ENCODE measurements at places on chromosomes 6 and 20. TPM values are rescaled to one million over a fixed set of nuclear protein-coding genes. Genes with fewer than 3 reads are reported as not detected.

- DNase-seq, result no peak
These were observed 343.5 kb downstream of the NRN1 start for GRCh38 chr6:5663259-5663658.

- DNase-seq, result no peak
These were observed 360.7 kb downstream of the NKAIN2 start for GRCh38 chr6:124164343-124164742.

GRCh38 chr20:36881331-36881730 is 5.4 kb downstream of the TLDC2 start:
- no peak for DNase-seq

DNA sequence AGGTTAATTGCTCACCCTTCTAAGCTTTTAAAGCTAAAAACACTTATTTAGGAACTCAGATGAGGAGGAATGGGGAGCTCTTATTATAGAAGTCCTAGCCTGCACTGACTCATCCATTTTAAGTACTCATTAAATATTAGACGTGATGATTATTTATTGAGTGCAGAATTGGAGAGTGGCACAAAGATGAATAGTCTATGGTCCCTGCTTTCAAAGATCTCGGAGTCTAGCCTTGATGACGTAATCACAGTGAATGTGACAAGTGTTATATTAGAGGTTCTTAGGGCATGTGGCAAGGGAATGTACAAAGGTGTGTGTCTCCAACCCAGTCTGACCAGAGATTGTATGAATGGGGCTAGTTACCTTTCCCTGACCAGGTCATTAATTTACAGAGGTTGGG is 68.7 kb upstream of the CD83 start:
- DNase-seq, result no peak

- DNase-seq, result no peak
These were observed 20.2 kb downstream of the KIF25 start for GRCh38 chr6:168017629-168018028.

DNA sequence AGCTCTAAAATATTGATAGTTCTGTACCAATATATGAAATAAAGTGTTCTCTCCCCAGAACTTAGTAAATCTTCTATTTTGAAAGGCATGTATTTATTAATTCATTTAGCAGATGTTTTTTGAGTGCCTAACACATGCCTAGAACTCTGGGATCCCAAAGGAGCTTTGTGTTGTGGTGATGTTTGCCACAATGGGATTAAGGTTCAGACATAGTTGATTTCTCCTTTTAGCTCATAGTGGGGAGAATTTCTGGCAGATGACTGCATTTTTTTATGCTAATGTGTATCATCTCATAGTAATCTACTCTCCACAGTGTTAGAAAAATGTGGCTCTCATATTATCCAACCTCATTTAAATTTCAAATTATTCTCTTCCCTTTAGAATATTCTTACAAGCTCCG is 21.7 kb downstream of the MYB start:
- peak; percentile 22 for DNase-seq

DNA sequence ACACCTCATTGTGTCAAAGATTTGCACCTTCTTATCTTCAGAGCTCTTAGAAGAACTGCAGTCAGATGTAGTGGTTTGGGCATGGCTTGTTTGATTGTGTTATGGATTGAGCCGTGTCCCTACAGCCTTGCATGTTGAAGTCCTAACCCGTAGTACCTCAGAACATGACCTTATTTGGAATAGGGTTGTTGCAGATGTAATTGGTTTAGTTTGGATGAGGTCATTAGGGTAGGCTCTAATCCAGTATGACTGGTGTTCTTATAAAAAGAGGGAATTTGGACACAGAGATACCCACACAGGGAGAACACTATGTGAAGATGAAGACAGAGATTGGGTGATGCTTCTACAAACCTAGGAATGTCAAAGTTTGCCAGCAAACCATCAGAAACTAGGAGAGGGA is 35.4 kb upstream of the PHACTR2 start:
- DNase-seq, result no peak

Gene SPTLC3
- polyA plus RNA-seq, result 3.5 TPM

GRCh38 chr6:16168858-16169257 is 40.0 kb downstream of the MYLIP start:
- DNase-seq, result peak; percentile 62

Gene SH3BGRL2
- polyA plus RNA-seq, result 34.4 TPM

Gene TBXT
- not detected for polyA plus RNA-seq

DNA sequence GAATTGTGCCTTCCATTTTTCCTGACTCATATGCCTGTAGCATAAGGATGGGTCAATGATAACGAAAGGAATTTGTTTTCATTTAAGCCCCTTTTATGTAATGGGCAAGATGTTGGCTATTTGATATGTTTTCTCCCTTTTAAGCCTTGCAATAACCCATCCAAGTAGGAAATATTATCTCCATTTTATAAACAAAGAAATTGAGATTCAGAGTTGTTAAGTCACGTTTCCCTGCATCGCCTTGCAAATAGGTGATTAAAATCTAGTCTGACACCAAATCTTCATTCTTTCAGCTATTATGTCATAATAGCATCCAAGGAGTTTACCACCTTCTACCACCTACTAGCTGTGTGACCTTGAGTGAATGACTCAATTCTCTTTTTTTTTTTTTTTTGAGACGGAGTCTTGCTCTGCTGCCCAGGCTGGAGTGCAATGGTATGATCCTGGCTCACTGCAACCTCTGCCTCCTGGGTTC is 7.0 kb downstream of the HNF4A start:
- no peak for DNase-seq

Gene FNDC1
- polyA plus RNA-seq, result 25.1 TPM

- DNase-seq, result no peak
These were observed 48.7 kb upstream of the EXOC2 start for GRCh38 chr6:741410-742339.

Gene BPIFB4
- polyA plus RNA-seq, result 0.24 TPM

Gene XKR7
- polyA plus RNA-seq, result 9.0 TPM

DNA sequence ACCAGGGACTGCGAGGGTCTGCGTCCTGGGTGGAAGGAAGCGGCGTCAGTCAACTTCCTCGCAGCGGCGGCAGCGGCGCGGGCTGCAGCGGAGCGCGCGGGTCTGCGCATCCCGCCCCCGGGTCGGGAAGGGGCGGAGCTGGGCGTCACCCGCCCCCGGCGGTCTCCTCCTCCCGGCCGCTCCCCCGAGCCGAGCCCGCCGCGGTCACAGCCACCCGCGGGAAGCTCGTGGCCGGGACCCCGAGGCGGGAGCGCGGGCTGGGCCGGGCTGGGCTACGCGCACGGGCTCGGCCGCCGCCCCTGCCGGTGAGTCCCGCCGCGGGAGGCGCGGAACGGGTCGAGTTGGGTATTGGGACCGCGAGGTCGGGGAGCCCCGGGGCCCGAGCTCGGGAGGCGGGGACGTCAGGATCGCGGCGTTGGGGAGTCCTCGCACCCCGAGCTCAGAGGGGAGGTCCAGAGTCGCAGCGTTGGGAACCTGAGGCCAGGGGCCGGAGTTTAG is at the start of gene PAQR8:
PAQR8 (plus strand) TSS at position 207 of the 498 bp plus-strand sequence. CDS start 41,063 bp downstream, outside the sequence.
- DNase-seq, result peak; percentile 44

GRCh38 chr6:127784468-127784867 is 116.4 kb downstream of the THEMIS start:
- DNase-seq, result no peak

Gene TPBG
- 29.0 TPM for polyA plus RNA-seq

DNA sequence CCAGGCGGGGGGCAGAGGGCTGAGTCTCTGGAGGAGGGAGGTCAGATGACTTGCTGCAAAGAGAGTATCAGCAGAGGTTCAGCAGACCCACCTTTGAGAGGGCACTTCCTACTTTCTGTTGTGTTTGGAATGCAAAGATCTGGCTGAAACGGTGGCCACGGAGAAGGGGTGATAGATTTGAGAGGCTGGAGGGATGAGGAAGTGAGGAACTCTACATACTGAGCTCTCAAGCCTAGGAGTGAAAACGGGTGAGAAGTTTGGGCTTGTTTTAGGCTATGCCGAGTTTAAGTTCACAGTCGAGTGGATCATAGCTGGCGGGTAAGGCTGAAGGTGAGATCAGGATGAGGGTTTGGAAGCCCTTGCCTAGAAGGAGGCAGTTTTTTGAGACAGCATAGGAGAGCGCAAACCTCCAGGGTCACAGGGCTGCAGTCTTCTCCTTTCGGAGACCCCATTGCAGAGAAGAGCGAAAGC is 477 bp upstream of the ITPA start:
- no peak for DNase-seq

Gene ECT2L
- 0.67 TPM for polyA plus RNA-seq

Gene MOXD1
- 11.4 TPM for polyA plus RNA-seq

DNA sequence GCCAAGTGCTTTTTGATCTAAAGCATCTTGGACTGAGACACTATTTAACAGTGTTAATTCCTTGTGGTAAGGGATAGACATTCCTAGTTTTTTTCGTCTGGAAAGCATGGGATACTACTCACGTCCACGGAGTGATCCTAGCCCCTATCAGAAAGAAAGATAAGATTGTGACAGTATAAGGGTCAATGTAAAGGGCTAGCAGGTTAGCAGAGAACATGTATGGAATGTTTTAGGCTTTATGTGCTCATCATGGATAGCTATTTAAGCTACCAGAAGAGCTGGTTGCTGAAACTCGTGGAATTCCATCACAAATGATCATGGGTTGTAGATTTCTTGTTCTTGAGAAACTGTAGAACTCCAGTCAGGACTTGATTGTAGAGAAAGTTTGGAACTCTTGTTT is 32.1 kb downstream of the CYB5R4 start:
- DNase-seq, result no peak

Gene ITPR3
- polyA plus RNA-seq, result 11.9 TPM

DNA sequence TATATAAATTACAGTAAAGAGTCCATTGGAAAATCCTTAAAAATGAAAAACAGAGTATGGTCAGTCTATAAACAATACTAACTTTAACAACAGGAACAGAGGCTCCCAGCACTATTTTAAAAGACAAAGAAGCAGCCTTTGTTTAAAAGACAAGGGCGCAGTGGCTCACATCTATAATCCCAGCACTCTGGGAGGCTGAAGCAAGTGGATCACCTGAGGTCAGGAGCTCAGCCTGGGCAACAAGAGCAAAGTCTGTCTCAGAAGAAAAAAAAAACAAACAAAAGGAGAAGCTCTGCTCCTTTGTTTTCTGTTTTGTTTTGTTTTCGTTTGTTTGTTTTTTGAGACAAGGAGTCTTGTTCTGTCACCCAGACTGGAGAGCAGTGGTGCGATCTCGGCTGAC is 89.4 kb downstream of the DTNBP1 start:
- DNase-seq, result no peak

GRCh38 chr6:64220801-64221200 is 585.2 kb downstream of the PHF3 start:
- no peak for DNase-seq

Gene BHLHE23
- polyA plus RNA-seq, result not detected

DNA sequence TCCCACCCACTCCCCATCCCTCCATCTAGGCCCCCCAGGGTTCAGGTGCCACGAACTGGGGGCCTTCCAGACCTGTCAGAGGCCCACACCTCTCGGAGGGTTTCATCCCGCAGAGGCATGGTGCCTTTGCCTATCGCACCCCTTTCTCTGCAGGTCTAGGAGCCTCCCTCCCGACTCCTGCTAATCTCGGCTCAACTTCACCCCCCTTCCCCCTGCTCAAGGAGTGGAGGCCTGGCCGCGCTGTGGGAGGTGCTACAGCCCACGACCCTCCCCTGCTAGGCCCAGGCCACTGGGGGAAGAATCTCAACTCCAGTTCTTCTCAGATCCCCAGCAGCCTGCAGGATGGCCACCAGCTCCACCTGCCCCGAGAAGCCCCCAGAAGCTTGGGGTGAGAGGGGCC is at the start of gene TULP1:
TULP1 (minus strand) TSS at position 157 of the 400 bp plus-strand sequence; CDS start at position 119, 38 bp downstream.
- DNase-seq, result no peak

Gene AIF1
- polyA plus RNA-seq, result 42.5 TPM

DNA sequence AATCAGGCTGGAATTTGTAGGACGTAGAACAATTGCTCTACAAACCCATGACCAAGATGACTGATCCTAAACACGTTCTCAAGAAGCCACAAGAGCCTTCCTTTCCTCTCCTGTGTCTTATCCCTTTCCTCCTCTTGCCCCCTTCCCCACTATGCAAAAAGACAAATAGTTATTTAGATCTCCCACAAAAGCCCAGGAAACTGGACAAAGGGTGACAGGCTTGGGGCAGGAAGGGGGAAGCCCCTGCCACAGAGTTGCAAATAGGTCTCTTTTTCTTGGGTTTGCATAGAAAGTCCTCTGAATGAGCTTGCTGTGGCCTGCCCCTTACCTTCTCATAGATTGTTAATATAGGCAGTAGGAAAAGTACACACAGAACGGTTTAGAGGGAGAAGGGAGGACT is 377.1 kb upstream of the BTBD3 start:
- DNase-seq, result no peak

DNA sequence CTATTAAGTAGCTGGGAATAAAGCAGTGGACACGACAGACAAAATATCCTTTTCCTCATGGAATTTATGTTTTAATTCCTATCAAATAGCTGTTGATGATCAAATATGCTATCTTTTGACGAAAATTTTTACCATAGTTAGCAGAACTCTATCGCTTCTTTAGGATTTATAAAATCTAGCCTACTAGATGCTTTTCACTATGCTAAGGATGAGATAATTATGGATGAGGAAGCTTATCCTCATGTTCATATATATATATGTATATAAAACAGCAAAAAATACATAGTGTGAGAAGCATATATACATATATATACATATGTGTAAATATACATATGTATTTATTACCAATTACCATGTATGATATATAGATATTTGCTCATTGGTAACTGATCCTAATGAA is 12.9 kb upstream of the PRSS16 start:
- no peak for DNase-seq

DNA sequence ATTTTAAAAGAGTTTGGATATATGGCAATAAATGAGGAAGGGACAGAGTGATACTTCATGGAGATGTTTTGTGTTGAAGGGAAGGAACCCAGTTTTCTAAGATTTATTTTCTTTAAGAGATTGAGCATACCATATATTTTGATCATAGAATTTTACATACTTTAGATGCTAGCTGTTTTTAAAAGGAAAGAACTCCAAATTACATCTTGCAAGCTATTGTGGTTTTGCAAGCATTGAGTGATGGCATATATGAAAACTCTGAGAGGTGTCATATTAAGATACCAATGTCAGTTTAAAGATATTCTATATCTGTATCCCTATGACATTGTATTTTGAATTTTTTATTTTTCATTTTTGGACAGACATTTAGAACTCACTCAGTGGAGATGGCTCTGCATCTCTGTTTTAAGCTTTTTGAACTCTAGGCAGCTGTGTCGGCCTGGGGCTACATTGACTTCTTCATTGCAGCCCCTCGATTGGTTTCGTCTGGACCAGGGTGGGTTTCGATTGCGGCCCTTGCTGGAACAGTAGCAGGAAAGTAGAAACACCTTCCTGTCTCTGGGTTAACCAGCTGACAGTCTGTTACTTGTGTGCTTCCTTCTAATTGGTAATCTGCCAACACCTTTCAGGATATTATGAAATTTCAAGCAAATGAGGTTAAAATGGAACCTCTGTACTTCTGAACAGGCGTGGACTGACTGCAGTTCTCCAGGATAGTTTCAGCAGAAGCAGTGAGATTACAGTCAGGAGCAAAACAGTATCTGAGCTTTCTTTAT is 14.0 kb downstream of the IGF2R start:
- no peak for DNase-seq

All from spinal cord (tissue), 10 donors.